ENCODE measurements at places on chromosomes 3 and 15. TPM values are rescaled to one million over a fixed set of nuclear protein-coding genes. Genes with fewer than 3 reads are reported as not detected.

DNA sequence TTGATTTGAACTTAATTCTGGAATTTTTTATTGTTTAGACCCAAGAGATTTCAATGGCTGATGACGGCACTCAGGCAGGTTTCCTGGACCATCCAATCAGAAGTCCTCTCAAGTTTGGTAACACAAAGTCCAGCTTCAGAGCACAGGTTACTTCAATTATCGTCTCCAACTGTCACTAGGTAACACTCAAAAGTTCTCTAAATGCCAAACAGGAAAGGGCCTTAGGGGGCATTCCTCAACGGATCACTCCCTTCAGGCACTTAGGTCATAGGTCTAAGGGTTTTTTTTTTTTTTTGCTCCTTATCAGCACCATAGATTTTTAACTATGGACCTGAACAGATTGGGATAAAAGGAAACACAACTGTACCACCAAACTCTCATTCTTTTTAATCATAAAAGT, 85.8 kb downstream of the MEIS2 start:
- no peak for DNase-seq

- DNase-seq: no peak
These were observed 35.5 kb downstream of the MDFIC2 start for GRCh38 chr3:70276901-70277300.

DNA sequence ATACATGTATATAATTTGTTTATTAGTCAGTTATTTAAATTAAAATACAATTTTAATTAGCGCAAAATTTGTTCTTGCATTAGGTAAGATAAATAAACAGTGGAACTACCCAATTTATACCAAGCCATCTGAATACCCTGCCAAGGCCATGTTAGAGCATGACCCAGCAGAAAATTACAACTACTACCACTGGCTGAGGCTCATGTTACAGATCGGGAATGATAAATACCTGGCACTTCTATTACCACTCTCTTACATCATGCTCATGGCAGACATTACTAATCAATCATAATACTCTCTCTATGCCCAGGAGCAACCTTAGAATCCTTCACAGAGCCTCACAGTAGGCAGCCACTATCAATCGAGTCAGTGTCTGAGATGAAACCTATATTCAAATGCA, 21.2 kb upstream of the LMOD3 start:
- DNase-seq: no peak

DNA sequence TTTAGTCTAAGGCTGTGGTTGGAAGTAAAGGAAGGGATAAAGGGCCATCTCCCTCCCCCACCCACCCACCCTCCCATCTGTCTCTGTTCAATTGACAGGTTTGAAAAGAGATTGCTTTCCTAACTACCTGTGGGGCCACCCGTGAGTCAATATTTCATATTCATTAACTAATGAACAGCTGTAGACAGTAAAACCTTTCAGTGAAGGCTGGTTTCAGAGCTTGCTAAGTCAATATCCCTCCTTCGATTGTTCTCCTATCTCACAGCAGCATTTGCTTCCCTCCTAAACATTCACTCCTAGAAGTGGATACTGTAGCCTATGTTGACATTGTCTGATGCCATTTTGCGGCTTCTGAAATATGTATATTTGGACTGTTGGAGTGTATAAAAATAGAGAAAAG, 85.9 kb upstream of the SYNPR start:
- no peak for DNase-seq

DNA sequence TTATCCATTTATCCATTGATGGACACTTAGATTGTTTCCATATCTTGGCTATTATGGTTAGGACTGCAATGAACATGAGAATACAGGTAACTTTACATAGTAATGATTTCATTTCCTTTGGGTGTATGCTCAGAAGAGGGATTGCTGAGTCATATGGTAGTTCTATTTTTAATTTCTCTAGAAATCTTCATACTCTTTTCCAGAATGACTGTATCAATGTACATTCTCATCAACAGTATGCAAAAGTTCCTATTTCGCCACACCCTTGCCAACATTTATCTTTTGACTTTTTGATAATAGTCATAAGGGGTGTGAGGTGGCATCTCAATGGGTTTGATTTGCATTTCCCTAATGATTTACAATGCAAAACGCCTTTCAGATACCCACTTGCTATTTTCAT, 6.2 kb upstream of the NIPA1 start:
- DNase-seq: no peak

The TMEM212 gene
- not detected for total RNA-seq

- DNase-seq: no peak
These were observed 54.5 kb downstream of the CPN2 start for GRCh38 chr3:194296454-194297263.

The IL17RC gene
- total RNA-seq: 0.52 TPM

The WDR93 gene
- not detected for total RNA-seq

GRCh38 chr3:79415356-79415755, 352.4 kb downstream of the ROBO1 start:
- no peak for DNase-seq

DNA sequence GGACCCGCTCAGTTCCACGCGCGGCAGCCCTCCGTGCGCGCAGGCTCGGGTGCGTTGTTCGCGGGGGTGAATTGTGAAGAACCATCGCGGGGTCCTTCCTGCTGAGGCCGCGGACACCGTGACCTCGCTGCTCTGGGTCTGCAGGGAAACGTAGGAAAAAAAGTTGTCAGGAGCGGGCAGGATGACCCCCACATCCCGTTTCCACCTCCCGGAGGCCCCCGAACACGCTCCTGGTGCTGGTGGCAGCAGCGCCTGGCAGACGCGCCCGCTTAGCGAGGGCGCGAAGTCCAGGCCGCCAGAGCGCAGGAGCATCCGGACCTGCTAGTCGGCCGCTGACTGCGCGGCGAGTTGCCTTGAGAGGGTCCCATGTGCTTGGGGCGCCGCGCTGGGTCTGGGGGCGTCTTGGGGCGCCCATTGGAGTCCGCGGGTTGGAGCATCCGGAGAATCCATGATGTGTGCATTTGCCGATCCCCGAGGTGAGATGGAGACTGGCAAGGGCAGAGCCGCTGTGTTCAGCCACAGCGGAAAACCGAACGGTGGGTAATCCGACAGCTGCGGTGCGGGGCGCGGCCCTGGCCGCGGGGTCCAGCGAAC, 520 bp downstream of the GREM1 start:
- no peak for DNase-seq

DNA sequence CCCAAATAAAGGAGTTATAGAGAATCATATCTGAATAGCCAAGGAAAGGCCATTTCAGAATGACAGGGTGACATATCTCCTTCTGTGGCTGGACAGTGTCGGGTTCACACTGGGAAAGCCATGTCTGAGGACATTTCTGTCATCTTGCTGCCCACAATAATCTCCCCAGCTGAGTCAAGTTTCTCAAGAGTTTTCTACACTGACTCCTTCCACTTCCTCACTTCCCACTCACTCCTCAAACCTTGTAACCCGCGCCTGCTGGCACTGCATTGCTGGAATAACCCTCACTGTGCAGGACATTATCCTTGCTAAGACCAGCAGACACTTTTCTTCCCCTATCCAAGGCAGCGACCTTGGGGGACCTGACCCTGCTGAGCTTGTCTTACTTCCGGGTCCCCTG, 5.3 kb upstream of the INSYN1 start:
- DNase-seq: no peak

The SYNPR gene
- total RNA-seq: not detected

The SNX33 gene
- total RNA-seq: 0.79 TPM

DNA sequence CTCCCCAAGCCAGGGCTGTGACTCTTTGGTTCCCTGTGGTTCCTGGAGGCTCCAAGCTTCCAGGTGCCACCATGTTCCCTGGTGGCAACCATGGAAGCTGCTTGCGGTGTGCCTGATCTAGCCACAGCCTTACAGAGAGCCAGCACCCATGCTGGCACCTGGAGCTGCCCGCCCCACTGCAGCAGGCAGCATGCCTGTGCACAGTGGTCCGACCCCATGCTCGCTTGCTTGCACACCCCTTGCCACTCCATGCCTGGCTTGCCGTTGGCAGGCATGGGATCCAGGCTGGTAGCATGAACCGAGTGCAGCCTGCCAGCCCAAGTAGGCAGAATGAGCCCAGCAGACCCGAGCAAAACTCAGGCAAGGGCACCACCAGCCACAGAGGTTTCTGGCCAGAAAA, 53.9 kb downstream of the SLMAP start:
- no peak for DNase-seq

DNA sequence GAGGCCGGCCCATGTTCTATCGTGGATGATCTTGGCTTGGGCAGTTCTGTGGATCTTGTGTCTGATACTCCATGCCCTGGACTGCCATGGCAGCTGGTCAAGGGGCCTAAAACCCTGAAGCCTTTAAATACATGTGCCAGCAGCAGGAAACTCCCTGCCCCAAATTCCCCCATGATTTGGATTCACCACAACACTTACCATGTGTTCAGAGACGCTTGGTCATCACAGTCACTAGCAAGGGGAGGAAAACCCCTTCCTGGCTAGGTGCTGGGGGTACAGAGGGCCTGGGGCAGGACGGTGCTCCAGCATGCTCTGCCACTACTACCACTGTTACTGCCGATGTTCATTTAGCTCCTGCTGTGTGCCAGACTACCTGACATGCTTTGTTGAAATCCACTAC, 94.4 kb downstream of the DNAJB8 start:
- no peak for DNase-seq

The TM6SF1 gene
- total RNA-seq: 9.4 TPM

Measured in activated CD4-positive, alpha-beta T cell treated with anti-CD3 and anti-CD28 coated beads, Interleukin-2, amount 10 ng/mL, durations not matched to agents 7 days and 5 days (primary cell).